Right atrium auricular region (tissue), 2 donors: ENCODE measurements at places on chromosomes 16 and 17.
A peak's percentile ranks its signal among the peaks of the same experiment; 100 is the strongest.

DNA sequence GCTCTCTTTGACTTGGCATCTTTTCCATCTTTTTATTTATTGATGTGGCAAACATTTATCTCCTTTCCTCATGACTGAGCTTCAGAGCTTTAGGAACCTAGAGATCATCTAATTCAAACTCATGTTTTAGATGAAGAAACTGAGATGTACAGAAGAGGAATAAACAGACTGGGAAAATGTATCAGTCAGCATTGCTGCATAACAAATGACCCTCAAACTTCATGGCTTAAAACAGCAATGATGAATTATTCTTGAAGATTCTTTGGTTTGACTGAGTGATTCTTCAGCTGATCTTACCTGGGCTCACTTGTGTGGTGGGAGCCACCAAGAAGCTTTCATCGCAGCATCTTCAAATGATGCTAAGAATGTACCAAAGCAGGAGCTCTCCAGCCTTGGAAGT, 44.0 kb upstream of the IRF8 start:
- DNase-seq: no peak

GRCh38 chr16:84177741-84178073, 9.2 kb downstream of the TAF1C start:
- no peak for DNase-seq

- DNase-seq: no peak
Observed at GRCh38 chr16:85573045-85573695, 40.0 kb upstream of the GSE1 start.

DNA sequence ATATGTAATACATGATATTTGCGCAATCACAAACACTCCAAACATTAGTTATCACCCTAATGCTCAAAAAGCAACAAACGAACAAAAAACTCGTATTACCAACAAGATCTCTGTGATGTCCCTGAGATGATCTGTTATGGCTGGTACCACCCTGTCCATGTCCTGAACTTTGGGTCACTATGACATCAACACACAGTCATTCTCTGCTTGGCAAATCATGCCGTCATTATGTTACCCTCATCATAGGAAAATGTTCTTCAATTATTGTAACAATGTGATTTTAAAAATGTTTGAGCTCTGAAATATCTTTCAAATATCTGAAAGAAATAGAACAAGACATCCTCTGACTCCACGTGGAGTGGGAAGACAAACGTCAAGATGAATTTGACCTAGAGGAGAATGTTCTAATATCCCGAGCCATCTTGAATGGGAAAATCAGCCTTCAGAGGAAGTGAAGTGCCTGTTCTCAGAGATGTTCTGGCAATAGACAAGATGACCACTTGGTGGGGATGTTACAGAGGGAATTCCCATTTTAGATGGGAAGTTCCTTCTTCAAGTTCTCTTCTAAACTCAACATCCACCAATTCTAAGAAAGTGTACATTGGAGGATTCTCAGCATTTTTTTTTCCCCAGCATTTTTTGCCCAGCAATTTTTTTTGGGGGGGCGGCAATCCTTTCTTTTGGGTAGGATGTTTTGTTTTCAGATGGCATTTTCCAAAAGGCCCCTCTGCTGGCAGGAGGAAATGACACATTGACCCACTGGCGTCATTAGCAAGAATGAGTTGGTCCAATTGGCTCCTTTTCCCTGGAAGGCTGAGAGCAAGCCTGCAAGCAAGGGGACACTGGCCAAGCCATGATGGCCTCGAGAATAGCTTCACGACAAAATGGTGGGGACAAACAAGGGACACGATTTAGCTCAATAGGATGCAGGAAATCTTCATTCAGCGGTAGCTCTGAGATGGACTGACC, 3.7 kb upstream of the HSD17B2 start:
- DNase-seq: no peak

- no peak for DNase-seq
Observed at GRCh38 chr16:9114842-9115241, 23.4 kb downstream of the HAPSTR1 start.

- DNase-seq: no peak
Observed at GRCh38 chr16:30802936-30803335, 15.9 kb upstream of the ZNF629 start.

DNA sequence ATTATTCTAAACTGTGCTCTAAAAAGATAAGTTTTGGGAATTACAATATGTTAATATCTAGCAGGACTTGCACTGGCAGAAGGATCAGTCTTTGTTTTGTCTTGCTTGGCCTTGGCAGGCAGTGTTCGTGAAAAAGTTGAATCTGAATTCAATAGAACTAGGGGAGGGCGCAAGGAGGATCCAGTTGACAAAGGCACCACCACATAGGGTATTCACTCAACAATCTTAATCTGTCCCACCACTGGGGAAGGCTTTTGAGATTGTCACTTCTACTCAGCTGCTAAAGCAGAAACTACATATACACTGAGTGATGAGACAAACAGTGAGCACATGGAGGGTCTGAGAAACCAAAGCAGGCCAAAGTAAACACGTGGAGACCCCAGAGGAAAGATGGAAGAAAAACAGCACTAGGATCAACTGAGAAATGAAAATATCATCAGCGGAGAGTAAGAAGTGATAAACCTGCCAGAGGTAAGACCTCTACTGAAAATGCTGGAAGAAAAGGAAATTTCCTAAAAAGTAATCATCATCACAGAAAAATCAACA, 2.4 kb downstream of the AMFR start:
- DNase-seq: no peak

- DNase-seq: no peak
Observed at GRCh38 chr17:55283256-55283965, 18.7 kb downstream of the HLF start.

DNA sequence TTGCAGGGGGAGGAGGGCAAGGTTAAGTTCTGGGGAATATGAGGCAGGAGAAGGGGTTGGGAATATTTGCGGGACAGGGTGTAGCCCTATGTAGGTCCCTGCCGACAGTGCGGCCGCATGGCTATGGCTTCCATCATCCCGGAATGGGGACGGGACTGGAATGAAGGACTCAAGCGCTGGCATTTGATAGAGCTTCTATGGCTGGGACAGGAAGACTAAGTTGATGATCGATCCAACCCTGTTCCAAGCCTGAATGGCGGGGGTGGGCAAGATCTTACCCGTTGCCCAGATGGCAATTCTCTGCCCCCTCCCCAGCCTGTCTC, 47.1 kb downstream of the SRCIN1 start:
- DNase-seq: no peak

DNA sequence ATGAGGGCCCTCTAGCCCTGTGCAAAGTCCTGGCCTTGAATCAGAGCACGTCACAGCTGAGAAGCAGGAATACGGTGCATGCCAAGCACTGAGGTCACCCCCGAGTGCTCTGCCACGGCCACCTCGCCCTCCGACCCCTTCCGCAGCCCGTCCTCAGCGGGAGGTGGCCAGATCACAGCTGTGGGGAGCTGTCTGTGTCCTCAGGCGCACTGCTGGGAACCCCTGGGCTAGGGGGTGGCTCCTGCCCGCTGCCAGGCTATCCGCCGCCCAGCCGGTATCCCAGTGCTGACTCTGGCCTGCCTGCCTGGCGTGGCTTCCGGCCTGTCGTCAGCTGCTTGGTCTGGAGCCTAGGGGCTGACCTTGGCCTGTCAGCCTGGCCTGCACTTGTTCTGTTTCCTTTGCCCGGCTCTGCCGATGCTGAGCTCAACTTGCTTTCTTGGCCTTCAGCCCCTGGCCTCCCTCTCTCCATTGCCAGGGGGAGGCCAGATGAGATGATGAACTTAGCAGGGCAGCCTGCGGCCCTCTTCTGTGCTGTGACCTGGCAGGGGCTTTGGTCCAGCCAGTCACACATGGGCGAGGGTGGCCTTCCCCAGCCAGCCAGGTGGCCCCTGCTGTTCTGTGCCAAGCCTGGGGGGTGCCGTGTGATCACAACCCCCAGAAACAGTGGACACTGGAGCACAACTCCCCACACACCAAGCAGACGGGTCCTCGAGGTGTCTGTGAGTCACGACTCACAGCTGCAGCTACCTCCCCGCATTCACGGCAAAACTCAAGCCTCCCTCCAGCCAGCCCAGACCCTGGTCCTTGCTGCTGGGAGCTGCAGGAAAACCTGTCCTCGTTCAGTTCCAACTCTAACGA, 77.3 kb downstream of the ZDHHC7 start:
- DNase-seq: peak; percentile 88

DNA sequence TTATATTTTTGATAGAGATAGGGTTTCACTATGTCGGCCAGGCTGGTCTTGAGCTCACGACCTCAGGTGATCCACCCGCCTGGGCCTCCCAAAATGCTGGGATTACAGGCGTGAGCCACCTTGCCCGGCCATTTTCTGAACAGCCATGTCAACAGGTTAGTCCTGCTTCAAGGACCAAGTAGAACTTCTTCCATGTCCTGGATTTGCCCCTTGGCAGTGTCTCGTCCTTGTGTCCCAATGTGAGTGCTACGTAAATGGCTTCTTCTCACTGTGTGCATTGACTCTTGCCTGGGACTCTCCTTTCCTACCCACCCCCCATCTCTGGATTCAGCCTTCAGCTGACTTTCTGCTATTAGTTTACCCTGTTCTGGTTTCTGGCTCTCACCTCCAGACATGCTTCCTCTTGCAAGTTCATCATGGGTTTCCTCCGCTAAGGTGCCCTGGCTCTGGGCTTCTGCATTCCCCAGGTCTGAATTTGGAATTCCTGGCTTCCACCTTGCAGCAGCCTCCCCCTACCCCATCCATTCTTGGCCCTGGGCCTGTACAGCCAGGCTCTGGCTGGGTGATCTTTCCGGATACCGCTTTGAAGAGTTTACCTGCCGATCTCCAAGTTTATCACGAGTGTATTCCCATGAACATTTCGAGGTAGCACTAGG, 14.0 kb upstream of the IRF8 start:
- DNase-seq: no peak

GRCh38 chr17:80923211-80924110, 68.2 kb upstream of the CHMP6 start:
- DNase-seq: no peak

DNA sequence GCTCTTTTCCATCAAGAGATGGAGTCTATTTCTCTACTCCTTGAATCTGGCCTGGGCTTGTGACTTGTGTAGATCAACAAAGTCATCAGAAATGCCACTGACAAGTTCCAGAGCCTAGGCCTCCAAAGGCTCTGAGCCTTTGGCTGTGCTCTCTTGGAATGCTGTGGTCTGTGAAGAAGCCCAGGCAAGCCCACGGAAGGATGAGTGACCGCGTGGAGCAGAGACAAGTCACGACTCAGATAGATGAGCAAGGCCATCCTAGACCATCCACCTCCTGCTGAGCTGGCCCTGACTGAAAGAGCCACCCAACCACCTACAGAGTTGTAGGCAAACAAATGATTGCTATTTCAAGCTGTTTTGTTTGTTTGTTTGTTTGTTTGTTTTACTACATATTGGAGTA, 11.6 kb upstream of the ICAM2 start:
- DNase-seq: no peak

DNA sequence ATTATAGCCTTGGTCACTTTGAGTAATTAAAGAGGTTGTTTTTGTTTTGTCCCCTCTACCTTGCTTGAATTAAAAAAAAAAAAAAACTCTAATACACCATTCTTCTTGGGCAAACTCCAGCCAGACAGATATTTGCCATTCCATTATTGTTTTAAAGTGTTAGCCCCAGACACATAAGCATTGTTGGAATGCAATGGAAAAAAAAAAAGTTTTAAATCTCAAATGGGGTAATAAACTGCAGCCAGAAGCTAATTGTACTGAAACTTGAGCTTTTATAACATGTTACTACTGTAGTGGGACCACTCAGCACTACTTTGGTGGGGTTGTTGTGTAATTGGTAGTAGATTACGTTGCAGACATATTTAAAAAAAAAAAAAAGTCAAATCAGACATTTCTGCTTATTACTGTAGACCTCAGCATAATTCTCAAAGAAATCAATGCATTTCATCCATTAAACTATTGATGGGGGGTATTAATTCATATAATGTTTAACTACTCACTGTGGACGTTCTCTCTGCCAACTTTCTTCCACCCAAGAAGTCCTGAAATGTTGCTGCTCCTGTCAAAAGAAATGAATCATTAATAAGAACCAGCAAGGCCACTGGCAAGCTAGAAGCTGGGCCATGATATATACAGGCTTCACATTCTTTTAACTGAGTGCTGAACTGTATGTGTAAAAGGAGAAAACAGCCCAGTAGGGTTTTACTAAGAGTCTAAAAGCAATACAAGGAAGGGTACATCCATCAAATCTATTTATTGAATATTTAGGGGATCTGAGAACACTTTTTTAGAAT, 626.6 kb upstream of the SOX9 start:
- no peak for DNase-seq

GRCh38 chr17:728911-729310, 3.5 kb upstream of the TLCD3A start:
- DNase-seq: no peak

GRCh38 chr16:12195296-12195695, 218.8 kb downstream of the SNX29 start:
- DNase-seq: no peak

DNA sequence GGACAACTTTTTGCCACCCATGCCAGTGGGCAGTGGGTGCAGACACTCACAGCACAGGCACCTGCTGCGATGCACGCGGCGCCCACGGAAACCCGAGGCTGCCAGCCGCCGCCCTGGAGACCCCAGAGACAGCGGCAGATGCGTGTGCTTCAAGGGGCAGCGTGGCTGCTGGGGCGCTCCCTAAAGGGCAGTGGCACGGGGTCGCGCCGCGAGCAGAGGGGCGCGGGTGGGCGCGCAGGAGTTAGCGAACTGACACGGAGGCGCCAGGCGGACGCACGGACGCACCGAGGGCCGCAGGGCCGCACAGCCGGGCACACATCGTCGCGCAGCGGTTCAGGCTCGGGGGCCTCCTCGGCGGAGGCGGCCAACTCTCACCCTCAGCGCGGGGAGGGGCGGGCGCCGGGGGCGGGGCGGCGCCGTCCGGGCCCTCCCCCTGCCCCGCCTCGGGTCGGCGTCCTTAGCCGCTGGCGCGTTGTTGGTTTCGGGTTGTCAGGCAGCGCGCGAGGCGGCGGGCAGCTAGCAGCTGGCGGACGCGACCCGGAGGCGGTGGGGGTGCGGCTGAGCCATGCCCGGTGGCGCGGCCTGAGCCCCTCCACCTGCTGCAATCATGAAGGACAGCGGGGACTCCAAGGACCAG, at the start of gene KIF19:
Gene KIF19 (plus strand): TSS at position 484 of the 637 bp plus-strand sequence. CDS start 124 bp downstream, at position 608.
- DNase-seq: no peak

DNA sequence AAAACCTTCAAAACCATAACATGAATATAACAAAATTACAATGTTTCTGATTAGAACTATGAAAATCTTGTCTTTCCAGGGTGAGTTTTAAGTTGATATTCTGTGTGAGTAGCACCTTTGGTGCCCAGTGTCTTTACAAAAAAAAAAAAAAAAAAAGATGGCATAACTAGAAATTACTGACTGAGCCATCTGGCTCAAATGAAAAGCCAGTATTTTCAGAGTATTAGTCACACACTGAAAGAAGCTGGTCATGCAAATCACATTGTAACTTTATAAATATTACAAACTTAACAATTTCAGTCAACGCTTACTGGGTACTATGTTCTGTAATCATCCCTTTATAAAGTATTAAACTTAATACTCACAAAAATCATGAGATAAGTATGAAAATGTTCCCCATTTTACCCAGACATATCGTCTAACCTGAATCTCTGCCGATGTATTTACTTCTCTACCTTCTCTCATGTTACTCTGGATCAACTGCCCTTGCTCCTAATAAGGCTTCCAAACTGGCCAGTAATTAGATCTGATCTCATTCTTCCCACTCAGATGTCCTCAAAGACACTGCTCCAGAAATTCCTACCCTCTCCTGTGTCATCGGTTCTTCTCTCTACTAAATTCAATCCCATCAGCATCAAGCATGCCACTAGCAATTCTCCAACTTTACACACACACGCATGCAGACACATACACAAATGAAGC, 25.4 kb downstream of the UBE2G1 start:
- DNase-seq: no peak

- DNase-seq: no peak
Observed at GRCh38 chr17:79930877-79931816, 91.9 kb upstream of the CBX4 start.

GRCh38 chr17:78997231-78997741, 12.3 kb downstream of the CANT1 start:
- no peak for DNase-seq
